ENCODE measurements at places on chromosomes 5 and 9.

- DNase-seq: no peak
These were observed 535.3 kb downstream of the PDE4D start for GRCh38 chr5:59358005-59358861.

DNA sequence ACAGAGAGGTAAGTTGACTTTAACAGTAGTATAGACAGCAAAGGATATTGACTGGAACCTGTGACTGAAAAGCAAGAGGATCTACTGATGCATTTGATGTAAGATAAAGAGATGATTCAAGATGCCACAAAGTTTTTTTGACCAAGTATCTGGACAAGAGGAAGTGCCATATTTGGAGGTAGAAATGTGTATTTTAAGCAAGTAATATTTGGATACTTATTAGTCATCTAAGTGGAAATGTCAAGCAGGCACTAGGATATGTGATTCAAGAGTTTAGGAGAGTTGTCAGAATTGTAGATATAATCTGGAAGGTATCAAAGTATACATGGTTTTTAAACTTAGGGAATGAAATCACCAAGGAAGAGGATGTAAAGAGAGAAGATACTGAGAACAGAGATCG lies 686.1 kb upstream of the CHD1 start:
- no peak for DNase-seq

- DNase-seq: no peak
These were observed 114.4 kb downstream of the ROR2 start for GRCh38 chr9:91835632-91836031.

DNA sequence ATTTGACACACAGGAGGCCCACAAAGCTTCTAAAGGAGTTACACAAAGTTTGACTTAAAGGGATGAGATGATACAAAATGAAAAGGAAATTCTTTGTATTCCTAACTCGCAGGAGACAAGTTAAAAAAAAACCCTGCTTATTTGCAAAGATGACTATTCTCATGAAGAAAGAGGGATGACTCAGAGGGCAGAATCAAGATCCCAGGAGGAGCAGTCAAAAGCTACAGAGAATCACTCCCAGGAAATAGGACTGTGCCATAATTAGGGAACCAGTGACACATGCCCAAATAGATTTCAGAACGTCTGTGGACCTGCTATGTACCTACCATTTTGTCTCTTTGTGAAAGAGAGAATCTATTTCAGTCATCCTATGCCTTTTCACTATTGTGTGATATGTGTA lies 103.5 kb upstream of the ARRDC3 start:
- no peak for DNase-seq

- DNase-seq: no peak
These were observed 7.6 kb downstream of the LHX3 start for GRCh38 chr9:136197084-136197875.

GRCh38 chr9:95381221-95381620 lies 63.7 kb upstream of the FANCC start:
- no peak for DNase-seq

DNA sequence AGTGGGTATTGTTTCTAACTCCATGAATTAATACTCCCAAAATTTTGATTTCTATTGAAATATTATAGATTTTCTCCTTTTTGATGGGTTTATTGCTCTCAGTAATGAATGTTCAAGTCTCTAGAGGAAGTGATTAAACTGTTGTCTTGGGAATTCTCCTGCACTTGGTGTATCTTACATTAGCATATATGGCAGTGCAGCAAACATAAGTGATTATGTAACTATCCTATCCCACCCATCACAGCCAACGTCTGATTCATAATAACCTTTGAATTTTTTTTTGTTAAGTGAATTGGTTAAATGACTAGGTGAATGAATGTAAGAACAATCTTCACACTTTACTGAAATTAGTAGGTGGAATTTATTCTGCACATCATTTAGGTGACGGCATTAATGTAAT lies 483.7 kb downstream of the TAF11L14 start:
- no peak for DNase-seq

DNA sequence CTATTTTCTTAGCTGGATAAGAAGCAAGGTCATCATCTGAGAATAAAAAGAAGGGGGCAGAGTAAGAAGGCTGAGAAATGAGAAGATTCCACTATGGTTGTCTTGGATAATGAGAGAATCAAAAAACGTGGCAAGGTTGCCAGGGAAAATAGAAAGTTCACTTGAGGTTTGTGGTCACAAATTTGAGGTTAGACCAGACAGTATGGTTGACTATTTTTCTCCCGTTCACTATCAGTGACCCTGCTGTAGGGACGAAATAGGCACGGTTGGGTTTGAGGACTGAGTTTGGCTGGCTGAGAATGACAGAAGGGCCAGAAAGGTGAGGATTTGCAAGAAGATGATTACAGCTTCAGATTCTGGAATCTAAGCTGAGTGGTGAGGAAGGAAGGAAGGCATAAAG lies 266.0 kb upstream of the ZNF462 start:
- DNase-seq: no peak

GRCh38 chr5:10621832-10622231 lies 58.0 kb downstream of the ANKRD33B start:
- DNase-seq: no peak

DNA sequence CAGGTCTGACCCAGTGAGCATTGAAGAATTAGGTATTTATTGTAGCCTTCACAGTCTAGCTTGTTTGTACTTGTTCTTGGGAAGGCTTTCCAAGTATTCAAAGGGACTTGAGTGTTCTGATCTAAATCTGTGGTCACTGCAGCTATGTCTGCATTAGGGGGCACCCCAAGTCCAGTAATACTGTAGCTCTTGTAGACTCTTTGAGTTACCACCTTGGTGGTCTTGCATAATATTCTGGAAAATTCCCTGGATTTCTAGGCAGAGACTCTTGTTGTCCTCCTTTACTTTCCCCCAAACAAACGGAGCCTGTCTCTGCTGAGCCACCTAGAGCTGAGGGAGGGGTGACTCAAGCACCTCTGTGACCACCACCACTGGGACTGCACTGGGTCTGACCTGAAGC lies 149.5 kb upstream of the DHFR start:
- no peak for DNase-seq

DNA sequence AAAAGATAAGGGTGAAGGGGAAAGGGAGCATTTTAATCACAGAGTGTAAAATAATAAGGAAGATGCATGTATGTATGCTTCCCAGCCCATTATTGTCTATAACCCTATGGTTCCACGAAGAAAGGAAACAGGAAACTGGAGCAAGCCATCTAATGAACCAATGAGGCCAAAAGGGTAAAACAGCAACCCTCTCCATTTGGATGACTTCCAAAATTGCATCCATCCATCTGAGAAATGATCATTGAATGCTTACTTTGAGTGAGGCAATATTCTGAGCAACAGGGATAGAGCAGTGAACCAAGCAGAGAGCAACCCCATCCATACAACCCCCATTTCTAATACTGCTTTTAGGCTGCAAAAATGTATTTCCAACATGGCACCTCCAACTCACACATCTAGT lies 46.9 kb downstream of the ARL15 start:
- DNase-seq: no peak

All from left forelimb (tissue), 1 donor.